ENCODE measurements at places on chromosomes 2 and 18. TPM values are rescaled to one million over a fixed set of nuclear protein-coding genes. Genes with fewer than 3 reads are reported as not detected.

DNA sequence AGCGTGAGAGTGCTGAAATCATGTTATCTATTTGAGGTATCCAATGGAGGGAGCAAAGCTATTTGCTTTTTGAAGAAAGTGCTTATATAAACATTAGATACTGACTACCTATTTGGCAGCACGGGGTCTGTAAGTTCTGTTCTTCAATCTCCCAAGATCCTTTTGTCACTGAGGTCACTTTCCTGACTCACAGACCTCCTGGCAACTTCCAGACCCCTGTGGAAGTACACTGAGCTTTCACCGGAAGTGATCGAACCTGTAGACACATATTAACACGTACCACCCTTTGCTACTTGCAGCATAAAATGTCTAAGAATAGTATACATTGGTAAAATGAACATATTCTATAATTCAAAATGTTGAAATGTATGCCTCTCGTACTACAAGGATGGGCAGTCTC is 452.6 kb upstream of the ST6GAL2 start:
- DNase-seq = no peak

DNA sequence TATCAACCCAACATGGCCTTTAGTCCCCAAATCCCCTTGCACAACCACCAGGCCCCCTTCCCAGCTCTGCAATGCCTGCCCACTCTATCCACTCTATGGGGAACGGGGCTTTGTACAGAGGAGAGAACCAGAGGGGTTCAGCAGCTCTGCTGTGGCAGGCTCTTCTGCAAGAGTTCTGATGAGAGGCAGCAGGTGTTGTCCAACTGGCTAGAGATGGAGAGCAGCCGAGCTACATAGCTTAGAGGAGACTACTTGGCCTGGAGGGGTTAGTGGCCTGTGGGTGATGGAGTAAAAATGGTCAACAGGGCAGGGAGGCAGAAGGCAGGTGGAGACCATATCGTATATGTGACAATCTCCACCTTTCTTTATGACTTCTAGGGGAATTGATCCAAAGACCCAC is 103.0 kb downstream of the QPCT start:
- no peak for DNase-seq

NMS gene
- not detected for total RNA-seq

ECEL1 gene
- not detected for total RNA-seq

MPP4 gene
- total RNA-seq = not detected

DNA sequence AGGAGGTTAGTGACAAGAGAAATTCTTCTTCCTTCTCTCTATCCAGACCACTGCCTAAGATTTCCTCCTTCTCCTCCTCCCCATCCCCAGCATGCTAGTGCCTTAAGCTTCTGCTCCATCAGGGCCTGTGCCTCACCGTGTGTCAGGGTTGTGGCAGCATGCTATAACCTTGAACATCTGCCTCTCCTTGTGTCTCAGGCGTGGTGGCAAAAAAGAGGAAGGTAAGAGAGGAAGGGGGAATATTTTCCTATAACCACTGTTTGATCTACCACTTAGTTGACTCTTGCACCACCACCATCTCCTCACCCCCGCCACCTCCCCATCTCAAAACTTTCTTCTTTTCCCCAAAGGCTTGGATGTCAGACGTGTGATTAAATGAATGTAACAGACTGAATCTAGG is 38.3 kb upstream of the PEX13 start:
- no peak for DNase-seq

- DNase-seq = no peak
These were observed 21.3 kb upstream of the SLC3A1 start for GRCh38 chr2:44254023-44254422.

- no peak for DNase-seq
These were observed 25.4 kb upstream of the STPG4 start for GRCh38 chr2:47180531-47180930.

VSNL1 gene
- total RNA-seq = 32.9 TPM

ABHD3 gene
- total RNA-seq = 48.9 TPM

CEBPZOS gene
- 16.8 TPM for total RNA-seq

UGGT1 gene
- total RNA-seq = 74.7 TPM

- DNase-seq = no peak
These were observed 45.8 kb upstream of the TANC1 start for GRCh38 chr2:158922601-158923000.

MAPRE3 gene
- 8.1 TPM for total RNA-seq

GRCh38 chr2:41873102-41874031 is 174.5 kb upstream of the PKDCC start:
- no peak for DNase-seq

REG3G gene
- total RNA-seq = 0.28 TPM

- DNase-seq = no peak
These were observed 70.3 kb upstream of the SLC9A2 start for GRCh38 chr2:102549027-102549426.

- DNase-seq = peak; percentile 61
These were observed 75.6 kb upstream of the UXS1 start for GRCh38 chr2:106269591-106270291.

IL1R1 gene
- 20.7 TPM for total RNA-seq

- DNase-seq = no peak
These were observed 27.1 kb upstream of the SMAD7 start for GRCh38 chr18:48977914-48978313.

DNA sequence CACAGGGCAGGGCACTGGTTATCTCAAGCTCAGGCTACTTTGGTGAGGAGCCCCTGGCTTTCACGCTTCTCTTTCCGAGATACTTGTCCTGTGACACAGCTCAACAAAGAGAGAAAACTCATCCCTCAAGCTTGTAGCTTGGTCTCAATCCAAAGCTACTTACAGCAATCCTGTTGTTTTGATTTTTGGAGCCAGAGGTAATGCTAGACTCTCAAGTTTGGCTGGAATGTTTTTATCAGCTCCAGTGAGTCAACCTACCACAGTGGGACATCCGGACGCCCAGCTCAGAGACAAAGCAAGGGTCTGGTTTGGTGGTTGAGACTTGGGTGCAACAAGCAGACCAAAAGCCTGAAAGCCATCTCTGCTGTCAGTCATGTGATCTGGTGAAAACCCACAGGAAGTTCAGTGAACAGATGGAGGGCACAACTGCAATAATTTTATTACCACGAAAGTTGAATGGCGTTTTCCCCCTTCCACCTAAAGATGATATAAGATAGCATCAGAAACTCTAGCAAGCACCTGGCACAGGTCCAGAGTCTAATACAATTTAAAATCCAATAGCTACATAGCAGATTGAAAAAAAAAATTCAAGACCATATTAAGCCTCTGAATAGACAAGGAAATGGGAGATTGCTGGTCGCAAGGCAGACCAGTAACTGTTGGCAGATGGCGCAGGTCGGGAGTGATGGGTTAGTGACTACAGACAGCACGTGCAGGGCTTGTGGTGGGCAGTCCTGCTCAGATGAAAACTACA is 102.3 kb upstream of the SMAD7 start:
- no peak for DNase-seq

KIF5C gene
- 0.25 TPM for total RNA-seq

TNFAIP6 gene
- total RNA-seq = 0.28 TPM

CCBE1 gene
- 2.6 TPM for total RNA-seq

Data from liver (tissue), 10 donors.